NCI-H2227 treated with DMSO at 0.1 percent for 48 hours (cell line): ENCODE measurements at places on chromosomes 7 and 10.

DNA sequence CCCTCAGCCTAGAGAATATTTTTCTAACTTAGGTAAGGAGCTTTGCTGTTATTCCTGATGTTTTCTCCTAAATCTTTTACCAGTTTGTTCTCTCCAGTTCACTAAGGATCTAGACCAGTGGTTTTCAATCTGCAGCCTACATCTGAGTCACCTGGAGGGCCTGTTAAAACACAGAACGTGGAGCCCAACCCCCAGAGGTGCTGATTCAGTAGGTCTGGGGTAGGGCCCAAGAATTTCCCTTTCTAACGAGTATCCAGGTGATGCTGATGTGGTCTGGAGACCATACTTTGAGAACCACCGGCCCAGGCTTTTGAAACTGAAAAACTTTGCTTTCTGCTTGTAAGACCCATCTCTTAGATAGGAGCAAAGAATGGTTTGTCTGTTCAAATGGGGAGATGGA lies 51.2 kb upstream of the KMT2E start:
- DNase-seq = no peak

DNA sequence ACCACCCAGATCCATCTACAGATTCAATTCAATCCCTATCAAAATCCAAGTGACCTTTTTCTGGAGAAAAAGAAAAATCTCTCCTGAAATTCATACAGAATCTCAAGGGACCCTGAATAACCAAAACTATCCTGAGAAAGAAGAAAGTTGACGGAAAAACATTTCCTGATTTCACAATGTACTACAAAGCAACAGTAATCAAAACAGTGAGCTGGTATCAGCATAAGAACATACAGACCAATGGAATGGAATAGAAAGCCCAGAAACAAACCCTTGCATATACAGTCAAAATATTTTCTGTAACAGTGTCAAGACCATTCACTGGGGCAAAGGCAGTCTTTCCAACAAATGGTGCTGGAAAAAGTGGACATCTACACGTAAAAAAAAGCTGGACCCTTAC lies 89.9 kb downstream of the JMJD1C start:
- DNase-seq = no peak

- peak; percentile 84 for DNase-seq
Observed at GRCh38 chr7:56033671-56034432, 17.4 kb downstream of the PSPH start.

GRCh38 chr7:118312051-118312450 lies 87.5 kb downstream of the ANKRD7 start:
- no peak for DNase-seq

- no peak for DNase-seq
Observed at GRCh38 chr7:4785371-4785770, 9.9 kb downstream of the AP5Z1 start.

GRCh38 chr10:83539528-83540308 lies 599.6 kb upstream of the GHITM start:
- DNase-seq = no peak

- no peak for DNase-seq
Observed at GRCh38 chr7:29126804-29127203, 19.5 kb downstream of the CPVL start.

DNA sequence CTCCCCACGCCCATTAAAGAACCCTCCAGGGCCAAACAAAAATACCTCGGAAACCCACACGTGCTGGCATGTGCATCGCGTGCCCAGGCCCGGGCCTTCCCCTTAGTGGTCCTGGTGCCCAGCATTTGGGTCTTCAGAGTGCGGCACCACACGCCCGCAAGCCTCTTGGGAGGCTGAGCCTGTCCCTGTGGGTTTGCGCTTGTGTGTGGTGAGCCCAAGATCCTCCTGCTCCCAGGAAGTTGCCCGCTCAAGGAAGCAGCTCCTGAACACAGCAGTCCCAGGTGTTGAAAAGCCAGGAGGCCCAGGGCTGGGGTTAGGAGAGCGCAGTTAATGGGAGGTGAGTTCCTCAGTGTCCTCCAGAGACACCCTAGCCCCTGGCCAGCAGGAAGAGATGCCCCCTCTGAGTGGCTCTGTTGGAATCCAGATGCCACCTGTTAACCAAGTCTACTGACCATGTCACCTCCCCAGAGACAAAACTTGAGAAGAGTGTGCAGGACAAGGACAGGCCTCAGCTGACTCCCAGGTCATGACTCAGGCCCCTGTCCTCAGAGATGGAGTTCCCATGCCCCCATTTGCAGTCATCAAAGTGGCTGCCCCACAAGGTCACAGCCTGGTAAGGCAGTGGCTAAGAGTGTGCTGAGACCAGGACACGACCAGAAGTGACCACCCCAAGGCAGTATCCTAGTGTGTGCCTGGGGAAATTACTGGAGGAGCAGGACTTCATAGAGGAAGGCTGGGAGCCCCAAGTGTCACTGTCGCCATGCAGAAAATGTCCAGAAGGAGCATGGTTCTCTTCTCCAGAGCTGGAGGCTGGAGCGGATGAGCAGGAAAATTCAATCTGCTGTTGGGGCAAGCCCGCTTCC lies 5.2 kb downstream of the FZD9 start:
- DNase-seq = no peak

DNA sequence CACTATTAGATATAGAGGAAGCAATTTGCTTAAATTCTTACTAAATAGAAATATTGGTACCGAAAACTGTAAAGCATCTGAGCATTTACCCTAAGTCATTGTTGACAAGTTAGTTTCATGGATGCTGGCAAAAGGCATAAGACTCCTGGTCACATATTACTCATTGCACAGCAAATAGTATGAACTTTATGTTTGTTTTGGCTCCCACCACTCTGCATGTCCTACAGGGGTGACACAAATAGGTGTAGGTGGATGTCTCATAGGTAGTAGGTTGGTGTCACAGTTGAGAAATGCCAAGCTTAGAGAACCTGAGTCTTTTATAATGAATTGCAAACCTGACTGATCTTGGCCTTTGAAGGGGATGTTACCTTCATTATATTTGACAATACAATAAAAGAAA lies 199.6 kb upstream of the SEMA3D start:
- DNase-seq = no peak

- DNase-seq = no peak
Observed at GRCh38 chr10:98258683-98259454, 9.1 kb downstream of the LOXL4 start.

- no peak for DNase-seq
Observed at GRCh38 chr7:70372768-70373515, 759.0 kb upstream of the GALNT17 start.

GRCh38 chr7:155621418-155621980 lies 23.0 kb upstream of the RBM33 start:
- DNase-seq = no peak

DNA sequence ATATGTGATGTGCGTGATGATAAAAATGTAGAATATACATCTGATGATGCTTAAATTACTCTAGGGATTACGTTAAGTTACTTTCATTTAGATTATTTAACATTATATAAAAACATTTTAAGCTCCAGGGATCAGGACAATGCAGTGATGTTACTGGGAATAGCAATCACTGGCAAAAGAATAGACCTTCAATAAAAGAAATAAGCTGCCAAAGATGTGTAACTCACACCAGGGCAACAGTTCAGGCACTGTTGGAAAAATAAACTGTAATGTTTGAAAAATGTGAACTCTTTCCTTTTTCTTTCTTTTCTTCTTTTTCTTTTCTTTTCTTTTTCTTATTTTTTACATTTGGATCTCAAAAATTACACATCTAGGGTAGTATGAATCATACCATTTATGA lies 131.7 kb downstream of the SEMA3D start:
- DNase-seq = no peak

DNA sequence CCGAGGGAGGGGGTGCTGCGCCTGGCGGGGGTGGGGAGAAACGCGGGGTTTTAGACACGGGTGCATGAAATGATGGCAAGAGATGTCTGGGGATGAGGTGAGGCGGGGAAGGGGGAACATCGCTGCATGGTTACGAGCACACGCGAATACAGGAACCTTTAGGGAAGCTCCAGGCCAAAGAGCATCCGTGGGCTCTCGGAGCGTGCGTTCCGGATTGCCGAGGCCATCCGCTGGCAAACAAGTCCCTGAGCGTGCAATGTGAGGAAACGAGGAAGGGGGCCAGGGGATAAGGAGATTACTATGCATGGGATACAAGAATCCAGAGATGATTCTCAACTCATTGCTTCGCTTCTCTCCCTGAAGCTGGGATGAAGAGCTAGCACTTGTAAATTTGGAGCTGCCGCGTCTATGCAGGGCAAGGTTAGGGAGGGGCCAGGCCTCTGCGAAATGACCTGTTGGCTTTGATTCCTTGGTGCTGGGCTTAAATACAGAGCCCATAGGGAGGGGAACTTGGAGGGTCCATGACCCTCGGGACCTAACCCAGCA lies 520 bp upstream of the WNT2 start:
- DNase-seq = no peak

DNA sequence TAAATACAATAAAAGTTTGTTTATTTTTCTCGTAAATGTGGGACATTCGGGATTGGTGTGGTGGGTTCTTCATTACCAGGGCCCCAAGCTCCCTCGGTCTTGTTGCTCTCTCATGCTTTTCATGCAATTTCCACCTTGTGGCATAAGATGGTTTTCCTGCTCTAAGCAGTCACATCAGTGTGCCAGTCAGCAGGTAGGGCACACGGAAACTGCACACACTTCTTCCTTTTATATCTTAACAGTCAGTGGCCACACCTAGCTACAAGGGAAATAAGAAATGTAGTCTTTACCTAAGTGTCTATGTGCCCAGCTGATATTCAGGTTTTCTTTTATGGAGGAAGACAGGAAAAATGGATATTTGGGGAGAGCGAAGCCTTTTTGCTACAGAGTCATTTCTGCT lies 6.5 kb downstream of the TAF5 start:
- no peak for DNase-seq

DNA sequence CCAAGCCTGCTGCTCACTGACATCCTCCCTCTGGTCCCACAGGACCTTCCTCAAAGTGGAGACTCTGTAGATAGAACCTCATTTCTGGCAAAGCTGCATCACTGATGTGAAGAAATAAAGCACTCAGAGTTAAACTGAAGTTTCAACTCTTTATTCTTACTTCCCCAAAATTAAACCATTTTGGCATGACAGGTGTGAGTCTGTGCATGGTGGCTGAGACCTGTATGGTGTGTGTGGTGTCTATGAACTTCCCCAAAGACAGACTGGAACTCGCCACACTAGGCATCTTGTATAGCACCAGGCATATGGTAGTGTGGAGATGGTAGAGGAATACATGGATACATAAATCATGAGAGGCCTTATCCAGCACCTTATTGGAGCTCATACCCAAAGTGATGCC lies 6.6 kb upstream of the WDFY4 start:
- no peak for DNase-seq

DNA sequence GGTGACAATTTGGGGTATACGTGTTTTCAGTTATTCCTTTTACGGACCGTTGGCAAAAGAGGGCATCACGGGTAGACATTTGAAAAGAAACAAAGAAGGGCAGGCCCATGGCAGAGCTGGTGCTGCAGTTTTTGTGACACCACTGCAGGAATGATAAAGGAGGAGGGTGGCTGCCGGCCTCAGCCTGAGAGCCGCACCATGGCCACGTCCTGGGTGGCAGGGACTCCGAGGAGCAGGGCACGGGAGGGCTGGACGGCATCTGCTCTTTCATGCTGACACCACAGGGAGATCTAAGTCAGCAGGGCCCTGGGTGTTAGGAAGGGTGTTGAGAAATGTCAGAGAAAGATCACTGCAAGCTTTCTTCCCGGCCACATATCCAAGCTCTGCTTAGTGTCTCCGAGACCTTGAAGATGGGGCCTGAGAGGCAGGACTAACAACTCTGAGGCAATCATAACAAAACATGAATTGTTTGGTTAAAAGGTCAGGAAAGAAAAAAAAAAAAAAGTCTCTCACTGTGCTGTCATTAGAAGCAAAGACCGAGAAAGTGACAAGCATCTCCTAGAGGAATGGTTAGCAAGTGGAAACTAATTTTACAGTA lies 36.6 kb downstream of the INSYN2A start:
- DNase-seq = peak; percentile 0

- DNase-seq = no peak
Observed at GRCh38 chr10:83673316-83673715, 466.0 kb upstream of the GHITM start.

- DNase-seq = no peak
Observed at GRCh38 chr10:95360122-95360714, 69.4 kb upstream of the PDLIM1 start.

- DNase-seq = no peak
Observed at GRCh38 chr10:44906486-44906885, 4.7 kb upstream of the TMEM72 start.

- DNase-seq = no peak
Observed at GRCh38 chr10:110074758-110075671, 67.2 kb downstream of the ADD3 start.

DNA sequence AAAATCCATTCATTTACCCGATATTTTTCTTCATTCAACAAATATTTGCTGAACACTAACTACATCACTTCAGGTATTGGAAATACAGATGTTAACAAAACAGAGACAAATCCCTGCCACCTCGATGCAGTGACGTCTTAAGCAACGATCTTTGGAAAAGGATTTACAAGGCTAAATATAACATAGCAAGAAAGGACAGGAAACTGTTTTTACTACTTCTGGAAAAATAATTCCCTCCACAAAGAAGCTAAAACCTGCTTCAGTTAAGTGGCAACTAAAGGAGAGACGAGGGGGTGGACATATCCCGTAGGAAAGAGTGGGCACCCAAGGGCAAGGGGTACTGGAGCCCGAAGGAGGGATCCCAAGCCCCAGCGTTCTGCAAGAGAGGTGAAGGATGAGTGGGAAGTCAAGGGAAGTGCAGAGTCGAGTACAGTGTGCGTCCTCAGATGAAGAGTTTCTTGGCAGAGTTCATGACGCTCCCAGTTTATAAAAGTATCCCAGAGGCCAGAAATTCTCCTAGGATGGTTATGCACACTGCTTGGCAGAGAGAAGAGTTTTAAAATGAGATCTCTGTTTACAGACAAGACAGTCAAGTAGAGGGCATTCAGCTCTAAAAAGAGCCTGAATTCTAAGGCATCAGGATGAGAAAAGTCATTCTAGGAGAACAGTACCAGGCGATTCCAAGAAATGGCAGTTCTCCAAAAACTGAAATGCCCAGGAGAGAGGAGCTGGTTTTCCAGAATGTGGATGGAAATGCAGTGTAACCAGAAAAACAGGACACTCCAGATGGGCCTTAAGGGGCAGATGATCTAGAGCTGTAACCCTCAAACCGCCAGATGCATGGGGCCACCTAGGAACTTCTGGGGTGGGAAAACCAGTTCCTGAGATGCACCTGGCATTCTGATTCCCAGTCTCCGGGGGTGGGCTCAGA lies 97.3 kb downstream of the GRB10 start:
- DNase-seq = no peak

DNA sequence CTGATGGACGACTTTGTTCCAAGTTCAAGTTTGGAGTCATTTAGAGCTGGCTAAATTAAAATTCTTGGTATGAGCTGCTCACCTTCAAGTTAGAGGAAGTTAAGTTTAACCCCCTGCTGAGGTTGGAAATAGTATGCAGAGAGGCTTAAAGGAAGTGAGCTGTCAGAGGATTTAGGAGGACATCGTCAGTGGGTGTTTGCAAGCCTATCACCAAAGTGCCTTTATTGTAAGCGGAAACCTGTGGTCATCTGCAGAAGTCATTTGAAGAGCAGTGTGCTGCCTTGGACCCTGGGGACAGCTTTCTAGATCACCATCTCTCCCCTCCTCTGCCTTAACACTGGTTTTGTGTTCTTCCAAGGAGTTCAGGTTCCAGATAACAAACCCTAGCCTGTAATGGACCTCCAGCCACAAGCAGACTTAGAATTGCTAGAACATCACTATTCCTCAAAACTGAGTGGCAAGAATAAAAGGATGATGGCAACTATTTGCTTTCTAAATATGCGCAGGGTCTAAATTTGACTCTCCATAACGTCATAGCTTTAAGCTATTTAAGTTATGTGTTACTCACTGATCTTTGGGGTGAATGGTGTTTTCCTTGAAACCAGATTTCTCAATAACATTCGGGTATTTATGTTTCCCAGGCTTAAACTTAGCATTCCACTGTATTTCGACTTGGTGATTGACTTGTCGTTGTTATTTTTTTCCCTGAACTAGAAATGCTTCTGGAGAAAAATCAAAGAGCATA lies 93.4 kb downstream of the SLC39A12 start:
- no peak for DNase-seq
